ENCODE measurements at places on chromosomes 16 and 17.

GRCh38 chr17:1551741-1552140, 10.9 kb downstream of the PITPNA start:
- no peaks in the 10 kb centered on the region for H3K27me3 ChIP-seq
- H3K4me3 ChIP-seq, result no peak overlapping the region
- no peak overlapping the region for H3K27ac ChIP-seq
- no peak for DNase-seq
- H3K4me1 ChIP-seq, result peaks cover 31% of the 10 kb centered on the region

DNA sequence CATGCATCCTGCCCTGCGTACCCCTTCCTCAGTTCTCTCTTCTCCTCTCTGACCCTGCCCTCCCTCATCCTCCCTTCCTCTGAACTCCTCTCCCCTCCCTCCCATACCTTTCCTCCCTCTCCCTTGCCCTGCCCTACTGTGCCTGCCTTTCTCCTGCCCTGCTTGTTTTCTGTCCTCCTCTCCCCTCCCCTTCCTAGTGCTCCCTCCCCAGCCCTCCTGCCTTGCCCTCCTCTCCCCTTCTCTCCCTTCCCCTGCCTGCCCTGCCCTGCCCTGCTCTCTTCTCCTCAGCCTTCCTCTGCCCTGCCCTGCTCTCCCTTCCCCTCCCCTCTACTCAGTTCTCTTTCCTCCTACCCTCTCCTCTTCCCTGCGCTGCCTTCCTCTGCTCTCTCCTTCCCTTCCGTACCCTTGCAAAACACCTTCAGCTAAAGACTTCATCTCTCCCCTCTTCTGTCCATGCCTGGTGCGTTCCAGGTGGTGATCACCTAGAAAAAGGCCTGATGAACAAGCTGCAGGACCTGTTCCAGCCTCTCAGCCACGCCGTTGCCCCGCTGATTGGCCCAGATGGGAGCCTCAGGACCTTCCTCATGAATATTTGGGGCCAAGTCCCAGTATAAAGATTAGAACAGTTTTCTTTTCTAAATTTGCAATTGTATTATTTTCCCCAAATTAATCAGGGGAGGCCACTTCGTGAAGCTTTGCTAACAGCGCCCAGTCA, 290.5 kb downstream of the CPPED1 start:
- no peaks in the 10 kb centered on the region for H3K27me3 ChIP-seq
- no peak overlapping the region for H3K27ac ChIP-seq
- no peaks in the 10 kb centered on the region for H3K36me3 ChIP-seq
- H3K4me1 ChIP-seq, result no peaks in the 10 kb centered on the region
- H3K4me3 ChIP-seq, result no peak overlapping the region
- DNase-seq, result no peak

DNA sequence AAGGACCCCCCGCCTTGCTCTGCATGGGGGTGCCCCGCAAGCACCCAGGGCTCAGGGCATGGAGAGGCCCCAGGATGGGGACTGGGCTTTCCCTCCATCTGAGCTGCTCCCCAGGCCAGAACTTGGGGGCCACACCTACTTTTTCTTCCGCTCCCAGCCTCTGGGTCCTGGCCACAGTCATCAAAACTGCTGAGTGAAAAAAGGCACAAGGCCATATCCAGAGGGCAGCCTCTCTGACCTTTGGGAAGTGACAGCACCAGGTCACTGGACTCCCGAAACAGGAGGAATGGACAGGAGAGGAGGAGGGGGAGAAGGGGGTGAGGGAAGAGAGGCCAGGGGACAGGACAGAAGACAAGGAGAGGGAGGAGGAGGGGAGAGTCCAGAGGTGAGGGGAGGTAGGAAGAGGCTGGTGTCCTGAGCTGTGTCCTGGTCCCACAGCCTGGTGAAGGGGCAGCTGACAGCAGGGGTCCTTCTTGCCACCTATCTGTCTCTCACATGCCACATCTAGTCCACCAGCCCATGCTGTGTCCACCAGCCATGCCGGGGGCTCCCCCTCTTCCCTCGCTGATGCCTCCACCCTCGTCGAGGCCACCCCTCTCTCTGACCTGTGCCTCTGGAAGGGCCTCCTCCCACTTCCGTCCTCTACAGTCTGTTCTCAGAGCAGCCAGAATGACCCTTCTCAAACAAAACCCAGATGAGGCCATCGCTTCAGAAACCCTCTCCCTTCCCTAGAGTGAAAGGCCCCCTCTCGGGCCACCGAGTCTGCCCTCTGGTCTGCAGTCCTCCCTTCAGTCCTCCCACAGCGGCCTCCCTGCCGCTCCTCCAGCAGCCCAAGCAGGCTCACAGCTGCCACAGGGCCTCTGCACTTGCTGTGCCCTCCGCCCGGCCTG, 73.9 kb upstream of the TOB1 start:
- no peak overlapping the region for H3K4me3 ChIP-seq
- no peak for DNase-seq
- H3K27ac ChIP-seq, result no peak overlapping the region
- peaks cover 31% of the 10 kb centered on the region for H3K4me1 ChIP-seq

DNA sequence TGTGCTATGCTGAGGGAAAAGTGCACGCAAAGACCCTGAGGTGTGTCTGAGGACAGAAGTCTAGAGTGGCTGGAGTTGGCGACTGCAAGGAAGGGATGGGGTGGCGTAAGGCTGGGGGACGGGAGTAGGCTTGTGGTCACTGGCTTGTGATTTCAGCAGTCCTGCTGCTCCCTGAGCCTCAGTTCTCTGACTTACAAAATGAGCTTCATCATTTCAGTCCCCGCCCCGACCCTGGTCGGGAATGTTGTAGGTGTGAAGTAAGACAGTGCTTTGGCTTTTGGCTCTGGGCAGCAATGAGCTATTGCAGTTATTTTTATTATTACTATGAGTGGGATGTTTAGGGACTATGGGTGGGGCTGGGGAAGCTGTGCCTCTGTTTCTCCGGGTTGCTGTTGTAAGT, 8.6 kb downstream of the ADGRG1 start:
- no peak for DNase-seq
- peak overlapping the region; percentile 65 for H3K27ac ChIP-seq

- H3K4me3 ChIP-seq, result no peak overlapping the region
- H3K27me3 ChIP-seq, result no peaks in the 10 kb centered on the region
- no peaks in the 10 kb centered on the region for H3K36me3 ChIP-seq
Observed at GRCh38 chr16:9077091-9077809, 14.2 kb upstream of the HAPSTR1 start.

- H3K27ac ChIP-seq, result no peak overlapping the region
- H3K36me3 ChIP-seq, result no peaks in the 10 kb centered on the region
- H3K4me1 ChIP-seq, result no peaks in the 10 kb centered on the region
- H3K27me3 ChIP-seq, result no peaks in the 10 kb centered on the region
Observed at GRCh38 chr16:72639494-72639893, 408.4 kb downstream of the ZFHX3 start.

GRCh38 chr16:29844575-29845331, 18.3 kb downstream of the CDIPT start:
- H3K4me3 ChIP-seq, result no peak overlapping the region
- H3K36me3 ChIP-seq, result peaks cover 27% of the 10 kb centered on the region
- no peak overlapping the region for H3K27ac ChIP-seq
- H3K4me1 ChIP-seq, result no peaks in the 10 kb centered on the region
- H3K27me3 ChIP-seq, result no peaks in the 10 kb centered on the region
- no peak for DNase-seq

- no peak overlapping the region for H3K27ac ChIP-seq
- peaks cover 91% of the 10 kb centered on the region for H3K27me3 ChIP-seq
- DNase-seq, result no peak
Observed at GRCh38 chr17:36641877-36642845, 40.8 kb downstream of the MRM1 start.

DNA sequence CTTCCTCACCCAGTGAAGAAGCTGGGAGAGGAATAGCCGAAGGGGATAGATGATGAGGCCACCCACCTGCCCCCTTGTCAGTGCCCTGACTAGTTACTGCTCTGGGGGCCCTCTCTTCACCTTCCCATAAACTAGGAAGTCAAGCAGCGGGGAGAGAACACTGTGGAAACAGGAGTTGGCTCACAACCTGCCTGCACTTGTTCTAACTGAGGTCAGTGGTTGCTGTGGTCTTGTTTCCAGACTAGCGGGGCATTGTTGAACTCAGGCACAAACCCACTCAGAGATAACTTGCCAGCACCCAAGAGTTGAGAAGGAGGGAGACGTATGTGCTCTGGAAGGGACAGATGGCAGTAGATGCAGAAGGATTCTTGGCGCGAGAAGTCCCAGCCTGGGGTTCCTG, 48.6 kb upstream of the DDX52 start:
- no peak overlapping the region for H3K27ac ChIP-seq
- no peaks in the 10 kb centered on the region for H3K36me3 ChIP-seq
- H3K4me1 ChIP-seq, result no peaks in the 10 kb centered on the region
- no peak for DNase-seq
- H3K4me3 ChIP-seq, result no peak overlapping the region

Data from muscle of leg (tissue), 16 donors.